Cardiac fibroblast (primary cell): ENCODE measurements at places on chromosomes 13 and 19.

- no peak for DNase-seq
Observed at GRCh38 chr13:109812382-109812781, 26.0 kb upstream of the IRS2 start.

- DNase-seq = no peak
Observed at GRCh38 chr13:113139577-113139976, 17.0 kb downstream of the F10 start.

DNA sequence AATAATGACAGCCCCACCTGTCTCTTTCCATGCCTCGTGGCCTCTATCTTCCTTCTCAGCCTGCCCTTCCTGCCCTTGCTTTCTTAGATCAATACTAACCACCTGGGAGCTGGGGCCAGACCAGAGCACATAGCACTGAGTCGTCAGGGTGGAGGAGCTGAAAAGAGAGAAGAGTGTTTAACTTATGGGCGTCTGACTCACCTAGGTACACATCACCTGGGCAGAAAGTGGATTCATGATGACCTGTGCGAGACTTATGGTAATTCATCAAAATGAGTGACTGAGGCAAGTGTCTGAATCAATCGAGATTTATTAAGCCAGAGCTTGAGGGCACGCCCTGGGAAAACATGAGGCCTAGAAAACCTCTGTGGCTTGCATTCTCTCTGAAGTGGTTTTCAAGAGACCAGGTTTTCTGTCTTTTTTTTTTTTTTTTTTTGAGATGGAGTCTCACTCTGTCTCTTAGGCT lies 19.2 kb downstream of the CEACAM6 start:
- no peak for DNase-seq

GRCh38 chr13:110426735-110427134 lies 119.7 kb downstream of the COL4A2 start:
- DNase-seq = no peak

DNA sequence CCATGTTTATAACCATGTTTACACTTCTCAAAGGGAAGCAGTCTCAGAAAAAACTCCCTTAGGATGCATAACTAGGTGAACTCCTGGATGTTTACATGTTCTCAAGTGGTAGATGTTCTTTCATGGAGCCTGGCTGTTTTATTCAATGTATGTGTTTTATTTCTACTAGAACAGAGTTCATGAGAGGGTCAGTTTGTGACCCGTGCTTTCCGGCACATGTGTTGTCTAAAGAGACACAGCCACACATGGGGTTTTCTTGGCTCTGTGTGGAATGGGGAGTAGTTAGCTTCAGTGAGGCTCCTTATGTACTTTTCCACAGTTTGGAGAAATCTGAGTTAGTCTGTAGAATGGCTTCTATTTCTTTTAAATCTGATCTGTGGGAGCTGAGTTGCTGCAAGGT lies 60.9 kb downstream of the ATP8A2 start:
- DNase-seq = no peak

- peak; percentile 18 for DNase-seq
Observed at GRCh38 chr19:15015946-15016542, 33.2 kb upstream of the CASP14 start.

GRCh38 chr13:36135876-36136275 lies 4.7 kb upstream of the DCLK1 start:
- DNase-seq = no peak

GRCh38 chr13:110042253-110042950 lies 256.0 kb upstream of the IRS2 start:
- no peak for DNase-seq
